ENCODE measurements at places on chromosomes 16 and 17.

GRCh38 chr16:23124315-23124714 lies 24.9 kb downstream of the USP31 start:
- DNase-seq: no peak

DNA sequence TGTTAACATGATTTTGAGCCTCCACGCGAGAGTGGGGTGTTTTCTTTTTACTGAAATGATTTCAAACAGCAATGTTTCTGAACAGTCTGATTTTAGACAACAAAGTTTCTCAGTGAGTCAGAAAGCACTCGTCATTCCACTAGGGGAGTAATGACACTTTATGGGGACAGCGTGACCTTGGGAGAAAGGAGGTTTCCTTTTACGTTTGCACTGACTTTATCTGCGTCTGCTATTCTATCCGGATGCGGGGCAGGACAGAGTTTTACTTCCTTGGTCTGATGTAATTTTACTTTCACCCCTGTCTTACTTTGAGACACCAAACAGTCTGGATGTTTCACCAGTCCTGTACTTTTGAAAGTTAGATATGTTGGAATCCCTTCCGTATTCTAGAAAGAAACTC lies 20.7 kb downstream of the SLC47A1 start:
- DNase-seq: no peak

DNA sequence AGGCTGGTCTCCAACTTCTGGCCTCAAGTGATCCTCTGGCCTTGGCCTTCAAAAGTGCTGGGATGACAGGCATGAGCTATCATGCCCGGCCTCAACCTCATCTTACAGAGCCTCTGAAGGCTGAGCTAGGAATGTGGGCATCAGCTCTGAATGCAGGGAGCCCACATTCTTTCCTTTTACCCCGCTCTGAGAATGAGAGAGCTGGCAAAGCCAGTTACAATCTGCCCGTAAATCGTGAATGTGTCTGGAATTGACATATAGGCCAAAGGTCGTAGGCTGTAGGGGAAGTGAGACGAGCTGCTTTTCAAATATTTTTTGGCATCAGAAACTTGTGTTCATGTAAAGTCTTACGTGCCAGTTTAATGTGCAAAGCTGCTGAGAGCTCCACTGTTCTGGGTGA lies 4.5 kb downstream of the TMEM238L start:
- no peak for DNase-seq

DNA sequence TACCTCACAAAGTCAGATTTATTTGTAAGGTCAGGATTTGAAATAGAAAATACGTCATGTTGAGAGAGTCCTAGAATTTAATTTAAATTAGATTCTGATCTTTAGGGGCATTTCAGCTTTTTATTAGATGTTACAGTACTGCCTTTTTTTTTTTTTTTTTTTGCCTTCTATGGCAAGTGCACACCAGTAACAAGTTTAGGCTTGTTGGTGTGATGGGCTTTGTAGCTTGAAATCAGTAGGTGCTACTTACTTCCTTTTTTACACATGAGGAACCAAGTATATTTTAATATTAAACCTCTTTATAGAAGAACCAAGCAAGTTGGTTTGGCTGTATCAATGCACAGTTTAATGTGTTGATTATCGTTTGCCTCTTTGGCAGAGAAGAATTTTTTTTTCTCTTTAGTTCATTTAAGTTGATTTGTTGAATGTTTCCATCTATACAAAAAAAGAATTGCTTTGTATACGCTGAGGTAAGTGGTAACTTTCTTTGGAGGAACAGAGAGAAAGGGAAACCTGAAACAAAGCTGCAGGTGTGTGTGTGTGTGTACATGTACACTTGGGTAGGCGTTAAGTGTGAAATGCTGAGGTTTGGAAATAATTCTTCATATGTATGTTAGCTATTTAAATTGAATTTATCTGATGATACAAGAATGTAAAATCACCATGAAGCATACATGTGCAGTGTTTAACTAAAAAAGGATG lies 15.7 kb downstream of the RBL2 start:
- DNase-seq: no peak

GRCh38 chr17:78885956-78886355 lies 17.0 kb downstream of the CEP295NL start:
- no peak for DNase-seq

GRCh38 chr16:2026461-2027023 lies at the start of gene NHERF2:
NHERF2 (plus strand) TSS chr16:2026902; CDS start chr16:2027006, 104 bp downstream.
- DNase-seq: no peak

- peak; percentile 55 for DNase-seq
Observed at GRCh38 chr16:4309833-4310266, 6.0 kb upstream of the GLIS2 start.

DNA sequence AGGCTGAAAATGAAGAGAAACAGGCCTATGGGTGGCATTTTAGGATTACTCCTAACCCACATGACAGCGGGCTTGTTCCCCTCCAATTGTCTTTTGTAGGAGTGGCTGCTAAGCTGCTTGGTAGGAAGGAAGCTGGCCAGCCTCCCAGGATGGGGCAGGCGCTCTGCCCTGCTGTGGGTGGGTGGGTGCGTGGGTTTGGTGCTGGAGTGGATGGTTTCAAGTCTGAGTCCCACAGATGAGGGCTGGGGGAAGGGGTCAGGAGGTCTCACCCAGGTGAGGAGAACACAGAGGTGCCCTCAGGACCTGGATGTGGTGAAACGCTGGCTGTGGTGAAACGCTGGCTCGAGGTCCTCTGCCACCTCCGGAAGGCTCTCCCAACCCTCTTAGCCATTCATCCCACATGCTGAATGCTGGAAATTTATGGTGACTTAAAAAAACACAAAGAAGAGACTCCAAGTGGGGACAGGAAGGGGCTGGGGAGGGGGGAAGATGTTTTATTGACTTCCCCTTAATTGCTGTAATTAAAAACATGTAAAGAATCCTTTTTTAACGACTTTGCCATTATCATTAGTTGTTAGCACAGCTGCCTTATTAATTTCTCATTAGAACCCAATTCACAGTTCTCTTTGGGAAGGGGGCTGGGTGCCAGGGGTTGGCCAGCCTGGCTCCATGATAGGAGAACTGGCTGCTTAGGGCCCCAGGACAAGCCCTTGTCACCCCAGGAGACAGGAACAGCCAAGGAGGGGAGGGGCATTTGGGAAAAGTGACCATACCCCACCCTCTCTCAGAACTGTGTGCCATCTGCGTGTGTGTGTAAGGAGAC lies 153.5 kb upstream of the CDC42EP4 start:
- no peak for DNase-seq

- DNase-seq: no peak
Observed at GRCh38 chr17:64131606-64132270, 1.8 kb upstream of the ERN1 start.

DNA sequence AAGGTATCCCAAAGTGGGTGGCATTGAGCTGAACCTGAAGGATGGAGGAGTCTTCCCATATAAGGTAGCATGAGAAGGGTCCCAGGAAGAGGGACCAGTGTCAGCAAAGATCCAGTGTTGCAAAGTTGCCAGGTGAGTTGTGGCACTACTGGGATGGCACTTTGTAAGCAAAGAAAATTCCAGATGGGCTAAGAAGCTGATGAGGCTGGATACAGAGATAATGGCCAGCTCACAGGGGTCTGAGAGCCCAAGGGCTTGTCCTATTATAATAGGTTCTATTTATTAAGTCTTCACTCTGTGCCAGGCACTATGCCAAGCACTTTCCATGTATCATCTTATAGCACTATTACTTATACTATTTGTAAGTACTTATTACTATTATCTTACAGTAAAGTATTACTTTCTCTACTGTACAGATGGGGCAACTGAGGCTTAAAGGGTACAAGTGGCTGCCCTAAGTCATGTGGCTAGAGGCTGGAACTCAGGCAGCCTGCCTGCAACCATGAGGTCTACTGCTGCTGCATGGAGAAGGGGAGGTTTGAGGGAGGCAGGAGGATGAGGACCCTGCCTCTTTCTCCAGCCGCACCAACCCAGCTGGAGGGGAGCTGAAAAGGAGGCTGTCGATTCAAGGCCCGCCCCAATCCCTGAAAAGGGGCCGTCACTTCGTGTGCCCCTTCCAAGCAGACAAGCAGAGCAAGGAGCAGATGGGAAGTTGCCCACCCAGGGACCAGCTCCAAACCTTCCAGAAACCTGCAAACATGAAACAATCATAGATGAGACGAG lies 86.5 kb downstream of the C16orf78 start:
- DNase-seq: no peak

DNA sequence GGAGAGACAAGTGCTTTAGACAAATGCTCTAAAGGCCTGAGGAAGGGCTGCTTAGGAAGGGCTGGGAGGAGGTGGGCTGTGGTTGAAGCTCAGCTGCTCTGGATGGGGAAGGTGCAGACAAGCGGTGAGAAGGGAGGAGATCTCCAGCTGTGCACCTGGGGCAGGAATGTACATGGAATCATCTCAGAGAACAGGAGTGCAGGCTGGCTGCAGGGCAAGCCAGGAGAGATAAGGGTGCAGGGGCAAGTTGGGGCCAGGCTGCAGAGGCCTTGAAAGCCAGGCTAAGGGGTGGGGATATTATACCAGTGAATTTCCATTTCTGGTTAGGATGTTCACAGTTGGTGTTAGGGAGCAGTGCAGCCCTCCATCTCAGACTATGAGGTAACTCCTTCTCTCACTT lies 4.2 kb downstream of the SLC6A2 start:
- no peak for DNase-seq

- DNase-seq: peak; percentile 30
Observed at GRCh38 chr17:8894673-8895578, 27.5 kb upstream of the PIK3R6 start.

GRCh38 chr16:54847207-54847606 lies 83.5 kb upstream of the IRX5 start:
- DNase-seq: no peak

DNA sequence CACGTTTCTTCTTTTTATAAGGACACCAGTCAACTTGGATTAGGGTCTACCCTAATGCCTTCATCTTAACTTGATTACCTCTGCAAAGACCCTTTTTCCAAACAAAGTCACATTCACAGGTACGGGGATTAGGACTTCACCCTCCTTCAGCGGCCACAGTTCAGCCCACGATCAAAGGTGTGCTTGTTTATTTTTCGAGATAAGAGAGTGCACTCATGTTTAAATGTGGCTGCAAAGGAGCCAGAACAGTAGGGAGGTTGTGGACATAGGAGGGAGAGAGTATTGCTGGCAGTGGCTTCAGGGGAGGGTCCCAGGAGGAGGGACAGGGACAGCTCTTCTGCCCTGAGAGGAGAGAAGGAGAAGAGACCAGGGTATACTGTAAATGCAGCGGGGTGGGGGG lies 46.7 kb downstream of the MGAT5B start:
- DNase-seq: no peak

GRCh38 chr17:43578404-43578698 lies 32.2 kb upstream of the ETV4 start:
- DNase-seq: no peak

DNA sequence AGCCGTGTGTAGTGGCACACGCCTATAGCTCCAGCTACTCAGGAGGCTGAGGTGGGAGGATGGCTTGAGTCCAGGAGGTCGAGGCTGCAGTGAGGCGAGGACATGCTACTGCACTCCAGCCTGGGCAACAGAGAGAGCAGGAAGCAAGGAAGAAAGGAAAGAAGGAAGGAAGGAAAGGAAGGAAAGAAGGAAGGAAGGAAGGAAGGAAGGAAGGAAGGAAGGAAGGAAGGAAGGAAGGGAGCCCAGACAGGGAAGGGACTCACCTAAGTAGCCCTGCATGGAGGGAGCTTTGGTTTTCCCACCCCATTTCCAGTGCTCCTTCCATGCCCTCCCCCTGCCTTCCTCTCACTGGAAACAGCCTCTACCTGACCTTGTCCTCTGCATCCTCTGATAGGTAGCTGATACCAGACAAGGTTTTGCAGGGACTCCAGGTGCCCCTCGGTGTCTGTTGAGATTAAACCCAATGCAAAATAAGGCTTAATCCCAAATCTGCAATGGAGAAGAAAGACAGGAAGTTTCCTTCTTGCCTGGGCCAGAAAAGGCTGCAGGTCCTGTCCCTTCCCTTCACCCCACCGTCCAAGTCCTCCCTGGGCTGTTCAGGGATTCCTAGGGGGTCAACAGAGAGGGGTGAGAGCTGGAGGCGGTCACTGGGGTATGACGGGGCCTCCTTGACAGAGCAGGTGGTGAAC lies 21.5 kb upstream of the CA4 start:
- DNase-seq: no peak

DNA sequence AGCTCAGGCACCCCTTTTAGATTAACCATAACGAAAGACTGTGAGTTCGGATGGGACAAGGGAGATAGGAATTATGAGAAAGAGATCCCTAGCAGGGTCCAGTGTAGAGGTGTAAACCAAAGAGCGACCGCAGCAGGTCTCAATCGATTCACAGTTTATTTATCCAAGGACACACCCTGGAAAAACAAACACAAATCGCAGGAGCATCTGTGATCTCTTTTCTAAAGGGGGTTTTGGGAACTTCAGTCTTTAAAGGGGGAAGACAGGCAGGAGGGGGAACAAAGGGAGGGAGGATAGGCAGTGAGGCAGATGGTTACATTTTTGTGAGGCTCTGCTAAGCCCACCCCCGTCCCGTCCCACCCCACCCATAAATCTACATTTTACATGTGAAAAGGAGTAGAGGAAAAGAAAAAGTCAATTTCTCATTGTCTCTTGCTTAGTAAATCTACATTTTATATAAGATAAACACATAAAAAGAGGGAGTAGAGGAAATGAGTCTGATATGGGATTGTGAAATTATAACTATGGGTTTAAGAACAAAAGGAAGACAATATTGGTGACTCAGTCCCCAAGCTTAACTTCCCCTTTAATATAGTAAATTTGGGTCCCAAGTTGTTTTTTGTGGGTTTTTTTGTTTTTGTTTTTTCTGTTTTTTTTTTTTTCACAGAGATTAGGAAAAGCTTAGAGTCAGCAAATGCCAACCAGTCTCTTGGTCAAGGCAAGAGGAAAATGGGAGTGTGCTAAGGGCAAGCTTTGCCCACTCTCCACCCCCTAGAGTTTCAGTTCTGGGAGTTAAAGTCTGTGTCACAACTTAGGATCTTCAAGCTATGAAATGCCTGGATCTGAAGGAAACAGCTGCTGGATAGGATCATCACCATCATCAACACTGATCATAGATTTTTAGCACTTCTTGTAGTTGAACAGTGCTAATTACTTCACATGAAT lies 160.9 kb upstream of the CDH5 start:
- no peak for DNase-seq

DNA sequence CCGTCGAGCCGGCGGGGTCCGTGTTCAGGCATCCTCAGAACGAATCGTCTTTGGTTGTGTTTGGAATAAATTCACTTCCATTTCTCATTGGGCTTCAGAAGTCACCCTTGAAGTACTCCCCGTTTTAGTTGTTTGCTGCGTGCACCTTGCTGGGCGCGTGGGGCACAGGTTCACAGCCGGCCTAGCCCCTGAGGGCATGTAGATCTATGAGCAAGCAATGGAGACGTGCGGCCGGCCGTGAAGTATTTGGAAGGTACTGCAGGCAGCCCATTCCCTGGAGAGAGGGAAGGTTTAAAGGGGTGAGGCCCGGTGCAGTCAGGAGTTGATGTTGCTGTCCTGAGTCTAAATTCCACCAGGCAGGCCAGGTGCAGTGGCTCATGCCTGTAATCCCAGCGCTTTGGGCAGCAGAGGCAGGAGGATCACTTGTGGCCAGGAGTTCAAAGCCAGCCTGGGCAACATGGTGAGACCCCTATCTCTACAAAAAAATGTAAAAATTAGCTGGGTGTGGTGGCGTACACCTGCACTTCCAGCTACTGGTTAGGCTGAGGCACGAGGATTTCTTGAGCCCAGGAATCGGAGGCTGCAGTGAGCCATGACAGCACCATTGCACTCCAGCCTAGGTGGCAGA lies 714 bp downstream of the ACSF3 start:
- DNase-seq: no peak

- no peak for DNase-seq
Observed at GRCh38 chr17:13678841-13679240, 77.1 kb upstream of the HS3ST3A1 start.

Data from activated T-cell treated with anti-CD3 and anti-CD28 coated beads for 48 hours (primary cell).